CD4-positive, alpha-beta T cell (primary cell): ENCODE measurements at places on chromosomes 2 and 18.

- DNase-seq, result no peak
Observed at GRCh38 chr2:241465543-241465942, 42.8 kb downstream of the STK25 start.

GRCh38 chr2:179938026-179938425 is 69.1 kb downstream of the CWC22 start:
- DNase-seq, result no peak

DNA sequence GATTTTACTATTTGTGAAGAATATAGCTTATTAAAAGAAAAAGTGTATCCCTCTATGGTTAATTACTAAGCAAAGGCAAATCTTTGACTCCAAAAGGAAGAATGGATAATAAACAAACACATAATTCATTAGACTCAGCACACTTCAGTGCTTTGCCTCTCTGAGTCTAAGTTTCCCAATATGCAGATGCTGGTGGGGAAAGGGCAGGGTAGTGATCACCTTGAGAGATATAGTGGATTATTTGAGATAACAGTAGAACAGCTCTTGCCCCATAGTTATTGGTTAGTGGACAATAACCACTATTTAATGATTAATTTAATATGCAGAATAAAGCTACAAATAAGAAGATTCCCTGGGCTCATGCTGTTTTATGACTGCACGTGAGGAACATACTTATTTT is 98.2 kb upstream of the SLC8A1 start:
- DNase-seq, result no peak

- DNase-seq, result no peak
Observed at GRCh38 chr18:54777118-54777791, 51.0 kb upstream of the RAB27B start.

DNA sequence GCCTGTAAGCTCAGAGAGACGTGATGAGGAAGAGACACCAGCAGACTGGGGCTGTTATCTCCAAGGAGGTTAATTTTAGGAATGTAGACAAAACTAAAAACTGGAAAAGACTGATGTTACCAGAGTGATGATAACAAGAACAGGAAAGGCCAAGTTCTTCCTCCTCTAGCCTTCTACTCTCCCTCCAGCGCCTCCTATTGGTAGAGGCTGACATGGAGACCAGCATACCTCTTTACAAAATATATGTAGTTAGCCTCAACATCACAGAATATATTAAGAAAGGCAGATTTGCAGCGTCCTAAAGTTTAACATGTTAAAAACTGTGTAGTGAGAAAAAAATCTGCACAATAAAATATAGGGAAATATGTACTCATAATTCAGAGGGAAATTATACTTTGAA is 66.0 kb downstream of the TCF4 start:
- DNase-seq, result no peak

- DNase-seq, result no peak
Observed at GRCh38 chr2:216537366-216537765, 38.7 kb downstream of the RPL37A start.

DNA sequence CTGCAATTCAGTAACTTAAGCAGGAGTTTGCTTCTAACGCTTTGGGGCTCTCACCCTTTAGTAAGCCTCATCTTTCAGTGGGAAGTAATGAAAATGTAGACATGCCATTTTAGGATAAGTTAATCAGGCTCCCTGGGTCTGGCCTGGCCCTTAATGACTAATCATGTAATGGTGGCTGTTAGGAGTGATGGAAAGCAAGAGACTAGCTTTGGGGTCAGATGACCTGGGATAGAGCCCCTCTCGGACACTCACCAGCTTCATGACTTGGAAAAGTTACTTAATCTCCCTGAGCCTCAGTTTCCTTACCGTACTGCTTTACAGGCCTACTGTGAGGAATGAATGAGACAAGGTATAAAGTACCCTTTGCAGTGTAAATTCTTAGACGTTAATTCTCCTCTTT is 194.4 kb downstream of the LPIN1 start:
- DNase-seq, result no peak

DNA sequence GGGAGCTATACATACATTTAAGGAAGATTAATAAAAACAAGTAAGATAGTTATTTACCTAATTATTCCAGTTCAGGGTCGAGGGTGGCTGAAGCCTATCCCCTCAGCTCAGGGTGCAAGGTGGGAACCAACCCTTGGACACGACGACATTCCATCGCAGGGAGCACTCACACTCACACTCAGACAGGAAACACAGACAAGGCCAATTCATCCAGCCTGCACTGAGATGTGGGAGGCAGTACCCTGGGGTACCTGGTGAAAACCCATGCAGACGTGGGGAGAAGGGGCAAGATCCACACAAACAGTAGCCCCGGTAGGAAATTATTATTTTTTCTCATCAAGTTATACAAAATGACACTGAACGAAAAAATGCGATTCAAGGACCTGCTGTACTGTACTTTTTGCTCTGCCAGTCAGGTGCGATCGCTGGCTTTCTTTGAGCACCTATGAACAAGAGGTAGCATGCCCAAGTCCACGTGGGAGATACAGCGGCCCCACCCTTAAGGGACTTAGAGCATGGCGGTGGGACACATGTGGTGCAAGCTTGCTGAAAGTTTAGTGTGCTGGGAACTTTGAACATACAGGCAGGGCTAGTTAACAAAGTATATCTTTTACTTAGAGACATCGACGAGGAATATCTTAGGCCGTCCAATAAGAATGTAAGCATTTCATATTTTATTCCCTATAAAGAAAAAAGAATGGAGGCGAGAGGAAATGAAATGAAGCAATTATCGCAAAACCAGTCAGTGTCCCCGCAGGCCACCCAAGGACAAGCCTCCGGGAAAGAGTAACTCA is 624 bp downstream of the METTL8 start:
- no peak for DNase-seq

- DNase-seq, result no peak
Observed at GRCh38 chr2:148819019-148819585, 55.9 kb upstream of the KIF5C start.

DNA sequence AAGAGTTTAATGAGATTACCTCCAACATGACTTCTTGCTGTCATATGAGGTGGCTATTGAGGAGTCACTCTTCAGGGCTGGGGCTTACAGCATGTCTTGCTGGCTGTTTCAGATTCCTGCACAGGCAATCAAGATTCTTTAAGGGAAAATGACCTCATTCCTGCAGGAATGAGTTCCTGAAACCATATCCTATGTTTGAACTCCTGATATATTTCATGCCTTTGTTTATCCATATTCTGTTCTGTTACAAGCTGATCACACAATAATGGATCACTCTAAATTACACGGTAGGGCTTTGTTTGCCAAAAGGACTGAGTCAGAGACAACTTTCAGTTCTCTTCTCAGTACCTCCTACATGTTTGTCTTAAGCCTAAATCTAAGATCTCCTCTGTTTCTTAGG is 879.8 kb upstream of the PIK3C3 start:
- DNase-seq, result no peak

DNA sequence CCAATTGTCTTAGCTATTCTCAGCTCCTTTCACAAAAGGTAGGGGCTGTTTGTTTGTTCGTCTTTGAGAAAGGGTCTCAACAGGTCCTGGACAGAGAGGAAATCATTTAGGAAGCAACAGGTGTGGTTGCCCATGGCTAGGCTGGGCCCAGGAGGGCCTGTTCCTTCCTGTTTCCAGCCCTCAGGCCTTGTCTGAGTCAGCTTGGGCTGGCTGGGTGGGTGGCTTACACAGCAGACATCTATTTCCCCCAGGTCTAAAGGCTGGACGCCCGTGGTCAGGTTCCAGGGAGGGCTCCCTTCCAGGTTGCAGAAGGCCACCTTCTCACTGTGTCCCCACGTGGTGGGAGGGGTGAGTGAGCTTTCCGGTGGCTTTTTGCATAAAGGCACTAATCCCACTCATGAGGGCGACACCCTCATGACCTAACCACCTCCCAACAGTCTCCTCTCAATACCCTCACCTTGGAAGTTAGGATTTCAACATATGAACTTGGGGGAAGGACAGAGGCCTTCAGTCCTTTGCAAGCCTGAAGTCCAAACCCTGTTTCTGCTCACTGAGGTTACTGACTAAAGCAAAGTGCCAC is 45.5 kb downstream of the ARHGEF4 start:
- no peak for DNase-seq

GRCh38 chr2:163155279-163155883 is 316.8 kb upstream of the KCNH7 start:
- no peak for DNase-seq

DNA sequence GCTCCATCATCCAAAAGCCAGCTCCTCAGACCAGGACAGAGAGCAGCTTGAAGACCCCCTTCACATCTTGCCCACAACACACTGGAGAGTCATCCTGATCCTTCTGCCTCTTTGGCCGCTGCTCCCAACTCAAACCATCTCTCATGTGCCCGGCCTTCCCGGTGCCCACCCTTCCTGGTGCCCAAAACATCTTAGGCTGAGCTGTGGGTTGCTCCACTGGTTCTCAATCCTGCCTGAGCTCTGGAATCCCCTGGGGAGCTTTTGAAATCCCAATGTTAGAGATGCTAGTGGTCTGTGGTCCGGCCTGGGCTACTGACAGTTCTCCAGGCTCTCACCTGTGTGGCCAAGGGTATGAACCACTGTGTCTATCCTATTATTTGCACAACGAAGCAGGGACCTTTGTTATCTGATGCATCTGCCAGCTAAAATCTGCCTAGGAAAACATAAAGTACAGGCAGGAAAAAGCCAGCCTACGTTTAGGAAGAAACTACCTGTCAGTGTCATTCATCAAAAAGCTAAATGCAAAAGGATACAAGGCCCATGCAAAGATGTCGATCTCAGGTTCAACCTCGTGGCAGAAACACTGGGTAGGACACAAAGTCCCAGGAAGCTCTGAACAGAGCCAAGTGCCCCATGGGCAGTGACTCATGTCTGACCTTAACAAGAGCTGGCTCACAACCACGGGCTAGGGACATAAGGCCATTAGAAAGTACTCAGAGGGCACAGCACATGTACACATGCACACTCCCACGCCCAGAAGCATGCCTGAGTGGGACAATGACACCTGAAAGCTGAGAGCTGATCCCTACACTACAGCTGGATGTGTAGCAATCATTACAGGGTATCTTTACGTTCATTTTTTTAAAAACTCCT is 30.8 kb downstream of the TBC1D8 start:
- no peak for DNase-seq

GRCh38 chr2:86623043-86623493 is 597 bp downstream of the RNF103 start:
- peak; percentile 66 for DNase-seq

DNA sequence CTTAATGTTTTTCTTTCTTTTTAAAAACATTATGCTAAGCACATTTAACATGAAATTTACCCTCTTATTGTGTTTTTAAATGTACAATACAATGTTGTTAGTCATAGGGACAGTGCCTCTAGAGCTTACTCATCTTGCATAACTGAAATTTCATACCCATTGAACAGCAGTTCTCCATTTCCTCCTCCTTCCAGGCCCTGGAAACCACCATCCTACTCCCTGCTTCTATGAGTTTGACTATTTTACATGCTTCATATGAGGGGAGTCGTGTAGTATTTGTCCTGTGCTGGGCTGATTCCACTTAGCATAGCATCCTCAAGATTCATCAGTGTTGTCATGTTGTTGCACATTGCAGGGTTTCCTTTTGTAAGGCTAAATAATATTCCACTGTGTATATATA is 92.6 kb downstream of the SPATS2L start:
- DNase-seq, result no peak

DNA sequence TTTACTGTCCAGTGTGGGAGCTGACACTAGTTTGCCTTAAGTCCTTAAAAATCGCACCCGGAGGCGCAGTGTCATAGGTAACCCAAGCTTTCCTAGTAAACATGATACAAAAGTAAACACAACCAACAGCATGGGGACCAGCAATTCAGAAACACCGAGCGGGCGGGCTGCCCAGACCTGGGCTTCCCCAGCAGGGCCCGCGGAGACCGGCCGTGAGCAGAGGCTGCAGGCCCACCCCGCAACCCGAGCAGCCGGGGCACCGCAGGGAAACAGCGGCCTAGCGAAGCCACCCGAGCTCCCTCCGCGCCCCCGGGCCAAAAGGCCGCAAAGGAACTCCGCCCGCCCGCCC is 296 bp downstream of the TTC21B start:
- no peak for DNase-seq

DNA sequence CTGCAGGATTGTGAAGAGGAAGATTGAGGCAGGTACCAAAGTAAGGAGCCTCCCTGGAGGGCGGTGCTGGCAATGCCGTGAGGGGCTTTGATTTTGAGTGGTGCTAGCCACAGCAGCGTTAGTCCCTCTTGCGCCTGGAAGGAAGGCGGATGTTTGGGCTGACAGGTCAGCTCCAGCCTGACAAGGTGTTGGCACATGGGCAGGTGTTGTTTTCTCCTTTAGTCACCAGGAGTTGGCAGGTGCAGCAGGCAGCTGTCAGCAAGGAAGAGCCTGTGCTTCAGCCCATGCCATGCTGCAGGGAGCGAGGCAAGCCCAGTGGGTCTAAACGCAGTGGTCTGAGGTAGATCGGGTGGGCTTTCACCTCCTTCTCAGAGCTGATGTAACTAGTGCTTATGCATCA is 8.5 kb downstream of the SEC11C start:
- DNase-seq, result no peak

DNA sequence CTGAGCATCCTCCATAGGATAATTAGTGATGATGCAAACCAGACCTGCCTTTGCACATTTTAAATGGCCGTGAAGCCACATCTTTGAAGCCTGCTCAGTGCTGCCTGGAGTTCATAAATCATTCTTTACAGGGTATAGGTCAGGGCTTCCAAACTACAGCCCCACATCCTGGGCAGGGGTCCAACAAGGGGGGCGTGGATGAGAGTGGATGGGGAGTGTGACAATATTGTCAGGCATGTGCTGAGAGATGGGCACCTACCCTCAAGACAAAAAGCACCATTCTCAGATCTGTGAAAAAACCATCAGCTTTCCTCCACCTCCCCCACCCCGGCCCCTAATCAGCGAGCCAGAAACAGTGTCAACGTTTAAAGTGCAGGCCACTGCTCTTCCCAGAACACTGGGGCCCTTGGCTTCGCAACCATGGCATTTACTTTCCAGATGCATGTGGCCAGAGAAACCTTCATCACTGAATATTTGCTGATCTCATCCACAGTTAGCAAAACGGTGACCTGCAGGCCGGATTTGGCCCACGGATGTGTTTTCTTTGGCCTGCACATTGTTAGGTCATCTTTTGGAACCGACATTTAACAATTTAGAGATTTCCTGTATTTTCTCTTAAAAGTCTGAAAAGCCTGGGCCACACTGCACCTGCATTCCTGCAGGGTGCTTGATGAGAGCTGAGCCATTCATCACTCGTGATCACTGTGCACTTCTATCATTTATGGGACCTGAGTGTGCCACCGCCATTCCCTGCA is 130.7 kb downstream of the ANKRD44 start:
- no peak for DNase-seq

GRCh38 chr2:47203995-47204394 is 48.9 kb upstream of the STPG4 start:
- no peak for DNase-seq

- DNase-seq, result no peak
Observed at GRCh38 chr2:73075477-73076373, 4.2 kb upstream of the SFXN5 start.

- no peak for DNase-seq
Observed at GRCh38 chr2:20484034-20484617, 37.3 kb downstream of the RHOB start.

GRCh38 chr18:67553437-67553836 is 36.9 kb upstream of the DSEL start:
- DNase-seq, result no peak

- no peak for DNase-seq
Observed at GRCh38 chr18:23415515-23415914, 37.6 kb upstream of the RIOK3 start.
